ENCODE measurements at places on chromosomes 13 and 19.
A peak's percentile ranks its signal among the peaks of the same experiment; 100 is the strongest.

DNA sequence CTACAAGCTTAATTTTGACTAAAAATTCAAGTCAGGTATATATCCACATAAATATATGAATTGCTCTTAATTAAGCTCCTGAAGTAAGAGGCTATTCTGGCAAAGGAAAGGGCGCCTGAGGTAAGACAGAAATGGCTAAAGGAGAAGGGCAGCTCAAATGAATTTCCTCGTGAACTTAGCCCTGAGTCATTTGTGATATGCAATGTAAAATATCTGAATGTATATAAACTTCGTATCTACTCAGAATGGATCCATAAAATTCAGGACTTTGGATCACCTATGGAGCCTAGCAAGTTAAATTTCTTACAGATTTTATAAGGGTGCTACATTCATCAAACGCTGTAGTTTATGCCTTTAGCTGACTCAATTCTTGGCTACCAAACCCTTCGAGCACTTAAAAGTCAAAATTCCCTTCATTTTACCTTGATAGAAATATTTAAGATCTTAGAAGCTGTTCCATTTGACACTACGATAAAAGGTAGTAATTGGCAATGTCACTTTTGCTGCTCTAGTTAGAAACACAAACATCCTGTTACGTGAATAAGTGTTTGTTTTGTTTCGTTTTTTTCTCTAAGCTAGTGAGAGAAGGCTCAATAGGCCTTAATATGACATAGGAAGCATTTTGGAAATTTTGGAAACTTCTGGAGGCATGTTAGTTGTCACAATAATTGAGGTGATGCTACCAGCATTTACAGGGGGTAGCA lies 69.2 kb downstream of the DIAPH3 start:
- DNase-seq: no peak

DNA sequence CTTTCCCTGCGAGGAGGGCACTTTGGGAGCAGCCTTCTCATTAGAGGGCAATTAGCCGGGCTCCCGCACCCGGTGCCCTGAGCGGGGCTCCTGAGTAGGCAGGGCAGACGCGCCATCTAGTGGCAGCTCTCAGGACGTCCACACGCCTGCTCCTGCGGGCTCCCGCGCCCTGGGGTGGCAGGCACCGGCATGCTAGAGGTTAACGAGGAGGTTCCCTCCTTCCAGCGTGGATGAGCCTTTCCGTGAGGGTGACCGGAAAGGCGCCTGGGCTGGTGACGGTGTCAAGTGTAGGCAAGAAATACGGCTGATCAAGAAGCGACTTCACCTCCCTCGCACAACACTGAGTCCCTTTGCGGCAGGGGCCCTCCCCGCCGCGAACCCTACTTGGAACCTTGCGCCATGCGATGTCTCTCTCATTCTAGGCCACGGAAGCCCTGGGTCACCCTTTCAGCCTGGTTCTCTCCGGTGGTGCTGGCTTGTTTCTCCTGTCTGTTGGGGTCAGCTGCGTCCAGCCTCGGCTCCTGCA lies 67.7 kb downstream of the ALOX5AP start:
- DNase-seq: peak; percentile 65

DNA sequence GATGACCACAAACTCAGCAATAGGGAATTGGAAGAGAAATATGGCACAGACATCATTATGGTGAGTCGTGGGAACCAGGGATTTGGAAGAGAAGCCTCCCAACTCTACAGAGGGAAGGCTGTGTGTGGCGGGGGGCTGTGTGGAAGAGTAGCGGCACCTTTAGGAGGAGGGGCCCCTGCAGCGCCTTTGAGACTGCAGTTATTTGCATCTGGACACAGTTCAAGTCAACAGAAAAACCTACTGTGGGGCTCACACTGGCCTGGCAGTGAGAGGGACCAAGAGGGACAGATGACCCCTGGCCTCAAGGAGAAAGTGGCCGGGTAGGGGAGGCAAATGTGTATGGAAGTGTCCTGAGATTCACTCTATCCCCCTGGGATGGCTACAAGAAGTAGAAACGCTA lies 5.1 kb downstream of the ATP12A start:
- no peak for DNase-seq

DNA sequence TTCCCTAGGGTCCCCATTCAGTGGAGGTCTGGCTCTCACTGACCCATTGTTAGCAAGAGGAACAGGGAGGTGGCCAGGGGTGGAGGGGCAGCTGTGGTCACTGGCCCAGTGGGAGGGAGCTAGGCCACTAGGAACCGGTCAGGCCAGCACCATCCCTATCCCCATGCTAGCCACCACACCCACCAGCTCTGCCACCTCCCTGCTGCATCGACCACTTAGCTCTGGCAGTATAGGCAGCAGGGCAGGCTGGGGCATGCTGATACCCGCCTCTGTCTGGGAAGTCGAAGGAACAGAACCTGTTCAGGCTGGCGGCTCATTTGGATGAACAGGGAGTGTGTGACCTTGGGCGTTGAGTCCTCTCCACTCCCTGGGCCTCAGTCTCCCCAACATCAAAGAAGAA lies 4.7 kb downstream of the PPP1R13L start:
- no peak for DNase-seq

GRCh38 chr13:107375701-107376340 lies 807.9 kb upstream of the ARGLU1 start:
- no peak for DNase-seq

DNA sequence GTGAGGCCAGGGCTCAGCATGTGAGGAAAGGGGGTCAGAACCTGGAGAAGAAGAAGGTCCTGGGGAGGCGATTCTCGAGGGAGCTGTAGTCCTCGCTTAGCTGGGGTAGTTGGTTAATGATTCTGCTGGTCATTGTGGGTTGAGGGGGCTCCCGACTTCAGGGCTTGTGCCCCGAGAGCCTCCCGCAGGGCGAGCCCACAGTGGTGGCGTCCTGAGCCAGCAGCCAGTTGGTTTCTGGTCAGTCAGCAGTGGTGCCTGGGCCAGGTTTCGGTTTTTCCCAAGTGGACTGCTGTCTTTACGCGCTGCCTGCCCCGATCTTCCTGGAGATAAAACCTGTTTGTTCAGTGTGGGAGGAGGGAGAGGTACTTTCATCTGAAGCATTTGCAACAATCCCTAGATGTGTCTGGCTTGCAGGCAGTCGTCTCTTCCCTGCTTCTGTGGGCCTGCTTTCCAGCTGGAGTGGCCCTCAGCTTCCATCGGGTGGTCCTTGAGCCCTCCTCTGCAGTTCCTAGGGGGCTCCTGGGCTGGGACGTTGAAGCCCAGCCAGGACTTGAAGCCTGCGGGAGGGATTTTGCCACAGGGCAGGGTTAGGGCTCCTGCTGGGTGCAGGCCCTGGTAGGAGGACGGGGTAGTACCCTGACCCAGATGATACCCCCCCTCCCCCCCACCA lies 3.2 kb downstream of the PTBP1 start:
- no peak for DNase-seq

DNA sequence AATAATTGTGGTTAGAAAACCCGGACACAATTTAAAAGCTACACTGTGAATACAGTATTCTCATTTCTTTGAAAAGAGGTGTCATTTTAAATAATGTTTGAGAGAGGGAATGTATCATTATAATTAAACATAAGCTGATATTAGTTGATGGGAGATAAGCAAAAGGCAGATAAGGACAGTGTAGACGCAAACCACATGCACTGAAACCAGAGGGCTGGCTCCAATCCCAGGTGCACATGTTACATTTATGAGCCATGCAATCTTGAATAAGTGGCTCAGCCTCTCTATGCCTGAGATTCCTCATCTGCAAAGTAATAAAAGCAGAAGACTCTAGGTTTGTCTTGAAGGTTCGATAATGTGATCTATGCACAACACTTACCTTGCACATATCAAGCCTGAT lies 238.7 kb downstream of the EFNB2 start:
- DNase-seq: no peak

GRCh38 chr13:79386125-79386826 lies 19.8 kb downstream of the RBM26 start:
- DNase-seq: no peak
